ENCODE measurements at places on chromosomes 11 and 22.

GRCh38 chr11:128859563-128860441 lies 7.3 kb downstream of the KCNJ1 start:
- peak; percentile 86 for DNase-seq

DNA sequence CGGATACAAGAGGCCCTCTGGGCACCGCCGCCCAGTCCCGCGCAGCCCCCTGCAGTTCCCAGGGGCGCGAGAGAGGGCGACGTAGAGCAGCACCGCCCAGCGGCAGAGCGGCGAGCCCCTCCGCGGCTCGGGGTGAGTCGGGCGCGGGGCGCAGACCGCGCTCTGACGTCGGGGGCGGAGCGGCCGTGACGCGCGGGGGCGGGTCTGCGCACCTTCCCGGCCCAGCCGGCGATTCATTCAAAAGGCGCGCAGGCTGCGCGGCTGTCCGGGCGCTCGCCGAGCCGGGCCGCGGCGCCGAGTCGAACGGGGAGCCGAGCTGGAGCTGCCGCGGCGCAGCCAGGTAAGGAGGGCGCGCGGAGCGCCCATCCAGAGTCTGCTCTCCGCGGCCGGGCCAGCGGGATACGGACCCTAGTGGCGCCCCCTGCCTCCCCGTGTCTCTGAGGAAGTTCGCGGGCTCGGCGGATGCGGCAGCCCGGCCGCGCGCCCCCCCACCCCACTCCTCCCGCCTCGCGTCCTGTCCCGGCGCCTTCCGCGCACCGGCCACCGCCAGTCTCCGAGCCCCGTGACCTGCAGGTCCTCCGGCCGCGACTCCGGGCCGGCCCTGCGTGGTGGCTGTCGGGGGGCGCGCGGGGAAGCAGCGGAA lies at the start of gene RELT:
Gene RELT, plus strand, starts transcription at position 240 of the 643 bp plus-strand sequence. CDS start 12,738 bp downstream, outside the sequence.
- DNase-seq: peak; percentile 96

DNA sequence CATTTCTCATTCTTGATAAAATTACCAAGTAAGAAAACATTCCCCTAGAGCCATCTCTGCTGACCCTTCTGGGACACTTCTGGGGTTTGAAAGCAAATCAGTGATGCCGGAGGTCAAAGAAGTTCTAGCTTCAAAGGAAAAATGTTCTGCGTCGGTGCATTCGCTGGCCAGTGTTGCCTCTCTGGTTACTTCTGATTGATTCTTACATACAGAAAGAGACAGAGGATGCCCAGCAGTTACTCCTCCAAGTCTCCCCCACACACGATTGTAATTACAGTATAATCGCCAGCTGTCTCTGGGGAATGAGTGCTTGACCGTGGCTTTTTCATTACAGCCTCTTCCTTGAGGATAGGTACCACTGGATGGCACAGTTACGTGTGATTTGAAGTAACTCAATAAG lies 150.9 kb downstream of the SNX19 start:
- no peak for DNase-seq

DNA sequence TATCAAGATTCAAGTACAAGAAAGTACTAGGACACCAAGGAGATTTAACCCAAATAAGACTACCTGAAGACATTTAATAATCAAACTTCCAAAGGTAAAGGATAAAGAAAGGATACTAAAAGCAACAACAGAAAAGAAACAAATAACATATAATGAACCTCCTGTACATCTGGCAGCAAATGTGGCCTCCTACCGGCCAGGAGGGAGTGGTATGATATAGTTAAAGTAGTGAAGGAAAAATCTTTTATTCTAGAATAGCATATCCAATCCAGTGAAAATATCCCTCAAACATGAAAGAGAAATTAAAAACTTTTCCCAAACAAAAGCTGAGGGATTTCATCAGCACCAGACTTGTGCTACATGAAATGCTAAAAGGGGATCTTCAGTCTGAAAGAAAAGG lies 104.7 kb upstream of the GUCY1A2 start:
- no peak for DNase-seq

DNA sequence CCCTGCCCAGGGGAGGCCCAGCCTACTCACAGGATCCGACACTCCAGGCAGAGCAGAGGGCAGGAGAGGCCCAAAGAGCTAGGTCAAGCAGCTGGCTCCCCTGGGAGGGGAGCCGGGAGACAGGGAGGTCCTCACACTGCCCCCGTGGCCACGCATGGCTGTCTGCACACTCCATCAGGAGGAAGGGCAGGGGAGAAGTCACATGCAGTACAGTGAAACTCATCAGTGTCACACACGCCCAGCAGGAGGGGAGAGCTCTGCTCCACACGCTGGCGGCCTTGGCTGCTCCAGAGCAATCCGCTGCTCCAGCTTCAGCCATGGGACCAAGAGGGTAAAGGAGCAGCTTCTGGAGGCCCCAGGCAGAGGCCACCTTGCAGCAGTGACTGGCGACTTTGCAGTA lies 14.3 kb downstream of the TCIRG1 start:
- DNase-seq: no peak

DNA sequence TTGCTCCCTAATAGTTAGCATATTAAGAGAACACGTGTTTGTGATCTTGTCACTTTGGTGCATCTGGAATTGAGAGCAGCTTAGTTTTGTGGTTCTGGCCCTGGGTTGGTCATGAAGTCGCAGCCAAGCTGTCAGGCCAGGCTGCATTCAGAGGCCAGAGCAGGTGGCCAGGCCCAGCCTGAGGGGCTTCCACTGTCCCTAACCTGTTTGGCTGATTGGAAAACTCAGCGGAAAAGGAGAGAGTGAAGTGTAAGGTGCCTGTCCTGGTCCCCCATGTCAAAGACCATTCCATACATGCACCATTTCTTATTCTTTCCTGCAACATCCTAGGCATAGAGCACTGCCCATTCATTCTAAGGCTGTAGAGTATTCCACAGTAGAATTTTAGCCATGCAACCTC lies 111.5 kb upstream of the IGLL5 start:
- no peak for DNase-seq

DNA sequence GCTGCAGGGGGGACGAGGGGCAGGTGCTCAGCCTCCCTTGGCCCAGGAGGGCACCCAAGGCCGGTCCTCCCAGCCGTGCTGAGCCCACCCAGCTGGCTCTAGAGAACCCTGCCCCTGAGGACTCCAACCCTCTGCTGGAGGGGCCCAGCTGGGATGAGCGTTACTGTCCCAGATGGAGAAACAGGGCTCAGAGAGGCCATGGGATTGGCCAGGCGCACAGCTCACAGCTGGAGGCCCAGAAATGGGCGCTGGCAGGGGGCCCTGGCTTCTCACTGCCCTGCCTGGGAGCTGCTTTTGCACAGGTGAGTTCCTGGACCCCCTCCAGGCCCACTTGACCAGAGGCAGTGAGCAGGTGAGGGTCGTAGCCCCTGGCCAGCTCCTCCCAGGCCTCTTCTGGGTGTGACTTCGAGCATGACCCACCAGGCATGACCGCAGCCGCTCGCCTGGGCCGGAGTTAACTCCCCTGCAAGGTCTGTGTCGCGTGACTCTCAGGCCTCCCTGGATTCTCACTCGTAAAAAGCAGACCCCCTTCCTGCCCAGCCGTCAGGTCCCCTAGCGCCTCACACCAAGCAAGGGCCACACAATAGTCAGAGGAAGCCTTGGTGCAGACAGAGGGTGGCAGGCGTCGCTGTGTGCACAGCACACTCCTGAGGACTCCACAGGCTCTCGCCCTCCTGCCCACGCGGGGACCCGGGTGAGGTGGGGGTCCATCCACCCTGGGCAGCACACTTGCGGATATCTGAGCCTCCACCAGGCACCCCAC lies 19.7 kb upstream of the IL17REL start:
- DNase-seq: no peak
